Fibroblast of skin of right biceps (primary cell): ENCODE measurements at places on chromosomes 3 and 15.
A peak's percentile ranks its signal among the peaks of the same experiment; 100 is the strongest.

DNA sequence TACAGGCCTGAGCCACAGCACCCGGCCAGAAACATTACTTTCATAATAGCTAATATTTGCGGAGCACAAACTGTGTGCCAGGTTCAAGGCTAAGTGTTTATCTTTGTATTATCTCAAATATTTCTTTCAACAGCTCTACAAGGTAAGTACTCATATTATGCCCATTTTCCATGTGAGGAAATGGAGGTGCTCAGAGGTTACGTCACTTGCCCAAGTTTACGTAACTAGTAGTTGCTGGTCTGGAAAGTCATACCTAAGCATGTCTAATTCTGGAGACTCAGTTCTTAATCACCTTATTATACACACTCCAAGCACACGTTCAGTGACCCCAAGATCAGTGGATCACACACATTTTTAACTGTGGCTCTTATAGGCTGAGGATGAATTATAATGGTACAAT, 177.5 kb downstream of the OXSM start:
- DNase-seq: no peak

DNA sequence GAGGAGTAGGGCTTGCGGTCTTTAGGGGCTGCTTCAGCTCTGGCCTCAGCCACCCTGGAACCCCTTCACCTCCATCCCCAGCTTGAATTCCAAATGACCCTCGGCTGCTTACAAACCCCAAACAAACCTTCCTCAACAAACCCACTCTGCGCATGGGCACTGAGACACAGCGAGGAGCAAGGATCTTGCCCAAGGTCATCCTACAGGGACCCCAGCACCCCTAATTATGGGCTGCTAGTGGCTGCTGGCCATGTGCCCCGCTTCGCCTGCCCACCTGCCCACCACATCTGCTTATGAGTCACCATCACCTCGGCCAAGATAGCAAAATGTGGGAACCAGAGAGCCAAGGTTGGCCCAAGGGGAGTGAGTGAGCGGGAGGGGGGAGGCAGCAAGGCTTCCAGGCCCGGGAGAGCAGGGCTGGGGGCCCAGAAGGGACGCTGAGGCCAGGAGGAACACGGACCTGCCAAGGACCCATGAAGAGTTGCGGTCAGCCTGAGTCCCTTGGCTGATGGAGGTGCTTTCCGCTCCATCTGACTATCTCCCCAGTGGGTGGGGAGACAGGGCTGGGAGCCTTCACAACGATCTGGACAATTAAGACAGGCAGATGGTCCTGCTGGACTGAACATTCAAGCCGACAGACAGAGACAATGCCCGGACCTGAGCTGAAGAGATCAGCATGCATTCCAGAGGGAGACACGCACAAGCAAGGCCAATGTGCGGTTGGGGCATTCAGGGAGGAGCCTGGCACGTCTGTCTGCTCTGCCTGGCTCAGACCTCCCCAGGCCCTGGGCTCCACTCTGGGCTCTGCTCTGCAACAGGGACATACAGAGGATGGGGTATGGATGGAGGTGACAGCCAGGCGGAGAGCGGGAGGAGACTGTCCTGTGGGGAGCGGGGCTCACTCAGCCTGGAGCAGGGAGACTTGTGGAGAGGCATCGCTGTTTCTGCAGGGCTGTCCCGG, 10.8 kb upstream of the GRIP2 start:
- no peak for DNase-seq

DNA sequence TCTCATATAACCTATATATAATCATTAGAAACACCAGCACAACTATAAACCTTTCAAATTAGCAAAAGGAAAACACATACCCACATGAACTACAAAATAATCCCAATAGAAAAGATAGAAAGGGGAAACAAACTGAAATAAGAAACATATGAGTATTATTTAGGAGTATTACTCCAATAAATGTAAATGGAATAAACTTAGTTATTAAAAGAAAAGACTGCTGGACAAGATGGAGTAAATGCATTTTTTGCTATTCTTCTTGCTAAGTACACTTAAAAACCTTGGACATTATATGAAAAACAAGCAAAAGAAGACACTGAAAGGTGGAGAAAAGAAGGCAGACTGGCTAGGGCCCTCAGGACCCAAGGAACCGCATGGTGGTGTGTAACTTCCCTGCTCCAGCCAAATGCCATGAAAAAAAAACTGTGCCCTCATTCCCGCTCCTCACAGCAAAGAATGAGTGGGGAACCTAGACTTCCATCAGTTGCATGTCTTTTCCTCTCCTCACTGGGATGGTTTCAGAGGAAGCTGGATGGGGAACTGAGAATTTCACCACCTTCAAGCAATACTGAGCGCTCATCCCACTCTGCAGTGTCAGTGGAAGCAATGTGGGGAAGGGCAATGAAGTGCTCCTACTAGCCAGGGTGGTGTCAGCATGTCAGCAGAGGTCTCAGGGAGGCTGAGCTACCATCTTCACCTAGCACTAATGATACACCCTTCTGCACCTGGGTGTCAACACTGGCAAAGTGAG, 43.7 kb upstream of the ADAMTS17 start:
- no peak for DNase-seq

DNA sequence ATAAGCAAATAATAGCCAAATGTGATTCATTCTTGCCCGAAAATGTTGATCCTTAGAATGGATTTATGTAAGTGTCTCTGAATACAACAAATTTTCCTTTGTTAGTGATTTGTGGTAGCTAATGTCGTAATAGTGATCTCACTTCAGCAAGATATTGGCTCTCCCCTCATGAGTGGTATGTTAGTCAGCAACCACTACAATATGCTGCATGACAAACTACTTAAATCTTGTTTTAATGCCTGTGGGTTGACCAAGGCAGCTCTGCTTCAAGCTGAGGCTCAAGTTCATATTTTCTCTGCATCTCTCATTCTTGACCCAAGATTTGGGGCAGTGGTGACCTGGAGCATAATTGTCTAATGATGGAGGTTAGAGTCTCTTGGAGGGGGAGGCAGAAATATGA, 49.8 kb upstream of the GALNT15 start:
- peak; percentile 99 for DNase-seq
